ENCODE measurements at places on chromosomes 1 and 21.

GRCh38 chr1:29227511-29227910 lies 3.2 kb downstream of the MECR start:
- DNase-seq, result peak; percentile 72

DNA sequence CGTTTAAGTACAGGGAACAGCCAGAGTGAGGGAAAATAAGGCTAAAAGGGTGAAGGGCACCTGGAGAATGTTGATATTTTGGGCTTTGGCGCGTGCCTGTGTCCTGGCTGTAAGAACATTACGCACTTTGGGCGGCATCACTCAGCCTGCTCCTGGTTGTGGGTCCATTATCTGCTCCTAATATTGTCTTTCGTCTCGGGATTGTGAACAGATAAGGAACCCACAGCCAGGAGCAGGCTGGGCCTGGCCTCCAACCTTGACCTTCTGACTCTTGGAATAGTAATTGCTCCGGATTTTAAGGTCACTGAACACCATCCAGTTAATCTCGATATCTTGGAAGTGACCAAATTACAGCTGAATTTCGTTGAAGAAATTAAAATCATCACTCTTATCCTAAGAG lies 61.9 kb downstream of the TCP10L start:
- DNase-seq, result no peak

DNA sequence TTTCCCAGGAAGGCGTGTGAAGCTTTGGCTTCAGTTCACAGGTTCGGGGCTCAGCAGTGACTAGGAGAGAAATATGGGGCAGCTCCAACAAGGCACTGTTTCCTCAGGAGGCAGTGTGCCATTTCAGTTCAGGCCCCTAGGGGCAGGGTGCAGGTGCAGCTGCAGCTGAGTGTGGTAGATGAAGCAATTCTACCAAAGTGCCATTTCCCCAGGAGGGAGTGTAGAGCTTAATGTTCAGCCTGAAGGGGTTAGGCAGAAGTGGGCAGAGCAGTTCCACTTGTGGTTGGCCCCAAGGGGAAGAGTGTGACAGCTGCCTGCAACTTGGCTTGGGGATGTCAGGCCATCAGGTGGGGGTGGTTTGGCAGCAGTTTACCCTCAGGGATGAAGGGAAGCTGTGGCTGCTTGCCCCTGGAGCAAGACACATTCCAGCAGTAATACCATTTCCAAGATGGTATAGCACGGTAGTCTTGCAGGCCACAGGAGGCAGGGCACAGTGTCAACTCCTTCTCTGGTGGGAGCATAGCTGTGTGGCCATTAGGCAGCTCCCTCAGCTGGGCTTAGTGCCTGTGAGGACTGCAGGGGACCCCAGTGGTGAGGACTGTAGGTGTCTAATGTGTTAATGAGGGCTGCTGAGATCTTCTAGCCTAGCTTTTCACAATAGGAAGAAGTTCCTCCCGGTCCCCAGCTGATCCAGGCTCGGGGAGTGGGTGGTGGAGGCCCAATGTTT lies 34.7 kb downstream of the RGSL1 start:
- peak; percentile 7 for DNase-seq

- DNase-seq, result no peak
Measured at GRCh38 chr1:57512386-57512785, 88.5 kb upstream of the DAB1 start.

- DNase-seq, result no peak
Measured at GRCh38 chr1:183896466-183897048, 91.6 kb downstream of the RGL1 start.

GRCh38 chr1:149995927-149996326 lies 14.6 kb downstream of the OTUD7B start:
- no peak for DNase-seq

DNA sequence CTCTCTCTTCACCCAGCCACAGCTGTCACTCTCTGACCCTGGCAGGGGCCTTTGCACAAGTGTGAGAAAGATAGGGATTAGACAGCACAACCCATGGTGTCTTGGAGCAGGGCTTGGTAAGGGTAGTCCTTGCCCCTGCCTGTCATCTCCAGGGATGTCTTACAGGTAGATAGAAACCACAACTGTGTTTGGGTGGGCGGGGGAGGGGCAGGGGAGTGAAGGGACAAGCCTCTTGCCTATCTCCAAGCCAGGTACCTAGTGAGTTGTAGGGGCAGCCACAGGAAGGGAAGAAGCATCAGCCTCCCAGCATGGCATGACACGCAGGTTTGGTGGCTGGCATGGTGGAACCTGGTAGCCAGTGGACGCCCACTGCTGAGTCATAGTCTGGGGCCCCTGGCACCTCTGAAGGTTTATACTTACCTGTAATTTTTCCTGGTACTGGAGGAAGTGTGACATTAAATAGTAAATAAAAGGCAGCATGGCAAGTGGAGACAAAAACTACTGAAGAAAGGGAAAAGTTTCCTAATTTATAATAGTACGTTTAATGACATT lies 97.5 kb downstream of the CLEC20A start:
- DNase-seq, result no peak

DNA sequence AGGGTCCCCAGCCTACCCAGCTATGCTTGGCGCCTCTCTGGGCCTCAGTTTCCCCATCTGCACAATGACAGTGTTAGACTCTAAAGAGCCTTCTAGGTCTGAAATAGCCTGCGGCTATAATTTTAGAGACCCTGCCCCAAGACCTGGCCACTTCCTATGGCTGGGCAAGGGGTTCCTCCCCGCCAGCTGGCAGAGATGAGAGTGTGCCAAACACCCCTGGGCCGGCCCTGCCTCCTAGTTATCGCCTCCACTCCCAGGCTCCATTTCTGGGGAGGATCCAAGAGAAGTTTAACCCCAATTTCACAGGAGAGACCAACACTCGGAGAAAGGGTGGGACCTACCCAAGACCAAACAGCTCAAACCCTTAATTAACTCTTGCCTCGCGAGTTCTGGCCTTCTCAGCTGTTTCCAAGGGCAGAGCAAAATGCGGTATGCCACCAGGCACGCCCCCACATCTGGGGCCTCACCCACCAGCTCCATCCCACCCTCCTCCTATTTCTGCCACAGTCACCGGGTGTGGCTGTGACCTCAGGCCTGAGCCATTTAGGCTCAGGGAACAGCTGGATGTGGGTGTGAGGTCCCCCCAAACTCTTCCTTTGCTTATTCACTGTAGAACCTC lies 35.7 kb downstream of the TTC39A start:
- DNase-seq, result no peak

- DNase-seq, result no peak
Measured at GRCh38 chr1:157088607-157089006, 11.0 kb downstream of the ETV3L start.

- DNase-seq, result peak; percentile 26
Measured at GRCh38 chr1:154609398-154610380, 1.7 kb upstream of the ADAR start.

DNA sequence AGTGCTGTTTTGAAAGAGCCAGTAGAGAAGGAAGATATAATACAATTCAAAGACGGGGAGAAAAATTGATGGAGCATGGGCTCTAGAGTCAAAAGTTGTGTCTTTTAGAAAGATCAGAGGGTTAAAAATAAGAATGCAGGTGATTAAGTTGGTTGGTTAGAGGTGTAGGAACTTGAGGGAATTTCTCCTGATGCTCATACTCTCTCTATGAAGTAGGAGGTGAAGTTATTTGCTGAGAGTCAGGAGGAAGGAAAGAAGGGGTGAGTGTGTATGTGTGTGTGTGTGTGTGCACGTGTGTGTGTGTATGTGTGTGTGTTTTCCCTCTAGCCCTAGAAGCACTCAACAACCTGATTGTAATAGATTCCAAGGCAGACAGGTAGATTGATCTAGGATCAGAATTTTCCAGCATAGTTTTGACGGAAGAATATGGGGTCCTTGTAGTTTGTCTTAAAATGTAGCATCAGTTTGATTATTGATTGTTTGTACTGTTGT lies 88.3 kb upstream of the MACF1 start:
- no peak for DNase-seq

- DNase-seq, result no peak
Measured at GRCh38 chr1:200960948-200961340, 62.6 kb downstream of the KIF21B start.

DNA sequence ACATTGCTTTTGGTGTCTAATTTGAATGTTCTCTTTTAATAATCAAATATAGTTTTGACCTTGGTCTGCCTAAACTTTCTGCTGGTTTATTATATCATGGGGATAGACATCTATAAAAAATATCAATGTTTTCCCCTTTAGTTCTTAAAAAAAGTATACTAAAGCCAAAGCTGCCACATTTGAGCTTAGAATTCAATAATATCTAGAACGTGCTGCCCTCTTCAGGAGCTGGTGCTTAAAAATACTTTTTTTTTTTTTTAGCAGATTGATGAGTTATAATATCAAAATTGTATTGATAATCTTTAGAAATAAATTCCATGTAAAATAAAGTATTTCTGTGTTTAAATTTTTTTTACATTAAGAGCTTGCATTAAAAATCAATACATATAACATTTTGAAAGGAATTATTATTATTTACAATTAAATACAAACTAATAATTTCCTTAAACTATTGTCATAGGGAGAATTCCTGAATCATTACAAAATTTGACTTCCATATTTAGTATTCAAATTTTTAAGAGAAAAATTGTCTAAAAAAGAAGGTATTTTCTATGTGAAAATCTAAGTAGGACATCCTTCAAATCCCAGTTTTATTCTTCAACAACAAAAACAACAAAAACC lies 40.1 kb upstream of the ADGRL2 start:
- no peak for DNase-seq

DNA sequence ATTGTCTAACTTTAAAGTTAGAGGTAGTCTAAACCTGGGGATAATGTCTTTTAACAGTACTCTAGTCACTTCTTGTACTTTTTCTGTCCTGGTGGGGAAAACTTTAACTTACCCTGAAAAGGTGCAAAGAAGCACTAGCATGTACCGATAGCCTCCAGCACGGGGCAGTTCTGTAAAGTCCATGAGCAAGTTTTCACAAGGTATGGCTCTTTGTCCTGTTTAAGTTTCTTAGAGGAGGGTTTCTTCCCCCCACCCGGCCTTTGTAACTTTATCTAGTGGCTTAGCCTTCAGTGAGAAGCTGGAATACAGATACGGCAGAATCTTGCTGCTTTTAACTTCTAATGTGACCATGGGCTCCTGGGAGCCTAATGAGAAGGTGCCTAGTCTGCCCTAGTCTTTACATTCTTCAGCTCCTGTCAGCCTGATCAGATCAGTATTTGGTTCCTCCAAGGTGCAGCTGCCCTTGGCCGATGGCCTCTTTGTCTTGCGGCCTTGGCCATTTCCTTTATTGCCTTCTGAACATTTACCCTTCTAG lies 39.8 kb upstream of the CFAP126 start:
- no peak for DNase-seq

DNA sequence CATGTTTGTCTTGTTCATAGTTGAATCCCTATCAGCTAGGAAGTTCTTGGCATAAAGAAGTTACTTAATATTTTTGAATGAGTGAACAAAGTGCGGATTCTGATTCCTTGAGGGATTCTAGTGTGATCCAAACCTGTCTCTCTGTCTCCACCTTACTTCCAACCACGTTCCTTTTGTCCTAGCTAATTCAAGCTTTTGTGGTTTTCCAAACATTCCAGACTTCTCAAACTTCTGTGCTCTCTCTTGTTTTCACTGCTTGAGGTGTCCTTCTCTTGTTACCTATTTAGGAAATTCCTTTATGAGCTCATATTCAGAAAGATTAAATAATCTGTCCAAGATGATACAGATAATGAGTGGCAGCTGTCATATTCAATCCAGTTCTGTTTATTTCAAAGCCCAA lies 353.2 kb downstream of the PTBP2 start:
- DNase-seq, result no peak

GRCh38 chr1:31412205-31412604 lies 808 bp upstream of the SERINC2 start:
- DNase-seq, result no peak

Data from SW480 (cell line).